ENCODE measurements at places on chromosomes 6 and 20.

GRCh38 chr6:26087284-26088115, at the start of gene HFE:
TSS of gene HFE (plus strand) at chr6:26087429. CDS start at chr6:26087441, 12 bp downstream.
- DNase-seq = peak; percentile 45

DNA sequence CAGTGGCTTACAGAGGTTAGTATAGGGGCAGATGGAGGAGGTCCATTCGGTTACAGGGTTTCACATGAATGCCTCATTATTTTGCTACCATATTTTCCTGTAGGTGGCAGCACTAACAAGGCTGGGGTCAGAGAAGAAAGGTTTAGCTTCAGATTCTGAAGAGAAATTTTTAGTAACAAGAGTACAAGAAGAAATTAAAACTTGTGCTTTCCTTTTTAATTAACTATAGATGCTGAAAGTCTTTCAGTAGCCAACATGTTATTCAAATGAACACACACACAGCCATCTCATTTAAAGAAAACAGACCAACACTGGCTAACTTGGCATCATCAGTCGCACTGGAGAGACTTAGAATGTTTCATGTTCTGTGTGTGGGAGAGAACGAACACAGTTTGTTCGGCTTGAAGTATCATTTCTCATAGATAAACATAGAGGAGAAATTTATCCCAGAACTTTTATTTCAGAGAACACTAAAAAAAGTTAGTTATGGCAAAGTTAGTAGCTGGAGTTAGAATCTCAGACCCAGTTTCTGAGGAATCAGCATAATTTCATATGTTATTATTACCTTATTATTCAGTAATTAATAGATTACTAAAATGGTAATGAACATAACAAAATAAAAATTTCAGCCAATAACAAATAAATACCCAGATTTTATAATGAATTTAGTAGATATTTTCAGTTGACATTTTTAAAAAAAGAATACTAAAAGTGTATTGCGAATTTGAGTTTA, 314.0 kb upstream of the RSPO3 start:
- DNase-seq = peak; percentile 5

DNA sequence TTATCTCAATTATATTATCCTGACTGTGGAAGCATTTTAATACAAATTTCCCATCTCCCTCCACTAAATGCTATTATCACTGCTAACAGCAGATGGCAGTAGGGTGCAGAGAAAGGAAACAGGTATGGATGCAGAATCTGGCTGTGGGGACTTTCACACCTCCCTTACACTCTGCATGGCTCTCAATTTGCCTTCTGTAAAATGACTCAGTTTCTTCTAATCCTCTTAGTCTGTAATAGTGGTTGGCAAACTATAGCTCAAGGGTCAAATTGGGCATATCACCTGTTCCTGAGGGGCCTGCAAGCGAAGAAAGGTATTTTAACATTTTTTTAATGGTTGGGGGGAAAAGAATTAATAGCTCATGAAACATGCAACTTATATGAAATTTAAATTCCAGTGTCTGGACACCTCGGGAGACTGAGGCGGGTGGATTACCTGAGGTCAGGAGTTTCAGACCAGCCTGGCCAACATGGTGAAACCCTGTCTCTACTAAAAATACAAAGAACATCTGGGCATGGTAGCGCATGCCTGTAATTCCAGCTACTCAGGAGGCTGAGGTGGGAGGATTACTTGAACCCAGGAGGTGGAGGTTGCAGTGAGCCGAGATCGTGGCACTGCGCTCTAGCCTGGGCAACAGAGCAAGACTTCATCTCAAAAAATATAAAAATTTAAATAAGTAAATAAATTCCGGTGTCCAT, 83.5 kb downstream of the ZMYND8 start:
- peak; percentile 74 for DNase-seq

- no peak for DNase-seq
These were observed 42.2 kb downstream of the VSTM2L start for GRCh38 chr20:37945091-37945547.

- no peak for DNase-seq
These were observed 201.8 kb downstream of the ARID1B start for GRCh38 chr6:156978948-156979347.

- no peak for DNase-seq
These were observed 38.3 kb upstream of the SAMHD1 start for GRCh38 chr20:36989797-36990196.

DNA sequence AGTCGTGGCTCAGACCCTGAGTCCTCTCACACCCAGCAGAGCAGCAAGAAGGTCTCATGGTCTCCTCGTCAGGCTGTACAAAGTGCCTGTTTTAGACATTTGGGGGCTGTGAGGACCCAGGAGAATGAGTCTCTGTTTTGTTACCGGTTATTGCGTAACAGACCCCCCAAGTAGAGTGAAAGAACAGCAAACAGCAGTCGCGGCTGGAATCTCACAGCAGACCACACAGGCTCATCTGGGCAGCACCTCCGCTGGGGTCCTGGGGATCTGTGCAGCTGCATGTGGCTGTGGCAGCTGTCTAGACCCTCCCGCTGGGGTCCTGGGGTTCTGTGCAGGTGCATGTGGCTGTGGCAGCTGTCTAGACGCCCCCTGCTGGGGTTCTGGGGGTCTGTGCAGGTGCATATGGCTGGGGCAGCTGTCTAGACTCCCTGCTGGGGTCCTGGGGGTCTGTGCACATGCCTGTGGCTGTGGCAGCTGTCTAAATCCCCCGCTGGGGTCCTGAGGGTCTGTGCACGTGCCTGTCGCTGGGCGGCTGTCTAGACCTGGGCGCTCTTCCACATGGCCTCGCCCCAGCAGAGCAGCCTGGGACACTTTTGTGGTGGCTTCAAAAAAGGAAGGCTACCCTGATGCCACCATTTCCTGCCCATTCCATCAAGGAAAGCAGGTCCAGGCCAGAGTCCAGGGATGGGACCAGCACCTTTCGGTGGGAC, 24.7 kb downstream of the ENTPD6 start:
- no peak for DNase-seq

Measured in CD4-positive, alpha-beta T cell treated with Interleukin-21 for 1 hour (primary cell).